NB4 (cell line): ENCODE measurements at places on chromosomes 2 and 18.

DNA sequence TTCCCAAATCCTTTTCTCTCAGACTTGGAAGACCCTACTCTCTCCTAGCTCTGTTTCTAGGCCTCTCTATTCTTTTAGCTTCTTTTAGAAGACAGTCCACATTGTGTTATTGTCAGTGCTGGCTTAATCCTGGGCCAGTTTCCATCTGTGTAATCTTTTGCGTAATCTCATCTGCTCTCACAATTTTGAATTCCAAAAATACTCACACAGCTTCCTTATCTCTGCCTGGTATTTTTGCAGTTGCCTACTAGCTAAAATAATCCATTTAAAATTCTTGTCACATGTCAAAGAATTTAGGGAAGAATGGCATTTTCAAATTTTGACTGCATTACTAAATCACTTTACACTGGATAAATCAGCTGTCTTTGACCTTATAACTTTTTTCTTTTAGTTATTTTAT is 200.6 kb upstream of the MEX3C start:
- DNase-seq = no peak

DNA sequence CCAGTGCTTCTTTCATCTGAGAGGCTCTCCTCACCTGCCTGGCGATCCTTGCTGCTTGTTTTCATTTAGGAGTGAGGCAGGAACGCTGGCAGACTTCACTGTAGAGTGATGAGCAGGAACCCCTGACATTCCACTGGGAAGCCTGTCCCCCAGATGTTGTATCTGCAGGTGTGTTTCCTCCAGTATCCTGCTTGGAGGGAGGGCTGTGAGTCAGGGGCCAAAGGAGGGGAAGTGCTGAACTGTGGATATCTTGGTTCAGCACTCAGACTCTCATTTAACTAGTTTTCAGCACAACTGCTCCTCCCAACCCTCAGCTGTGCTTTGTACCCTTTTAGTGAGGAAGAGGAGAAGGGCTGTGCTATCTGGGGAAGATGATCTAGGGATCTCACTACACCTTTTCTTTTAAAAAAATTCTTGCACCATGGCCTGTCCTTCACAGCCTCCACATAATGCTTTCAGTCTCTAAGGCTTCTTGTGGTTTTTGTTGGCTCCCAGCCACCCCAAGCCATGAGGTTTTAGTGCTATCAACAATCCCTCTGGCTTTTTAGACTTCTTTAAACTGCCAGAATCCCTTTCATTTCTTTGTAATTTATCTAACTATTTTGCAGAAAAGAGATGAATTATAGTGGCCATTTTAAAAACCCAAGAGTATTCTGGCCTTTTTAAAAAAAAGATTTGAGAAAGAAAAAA is 11.2 kb downstream of the ANKAR start:
- peak; percentile 46 for DNase-seq

- peak; percentile 62 for DNase-seq
Measured at GRCh38 chr2:68806511-68807109, 64.6 kb downstream of the BMP10 start.

GRCh38 chr18:2921778-2922177 is 75.0 kb downstream of the EMILIN2 start:
- DNase-seq = no peak

DNA sequence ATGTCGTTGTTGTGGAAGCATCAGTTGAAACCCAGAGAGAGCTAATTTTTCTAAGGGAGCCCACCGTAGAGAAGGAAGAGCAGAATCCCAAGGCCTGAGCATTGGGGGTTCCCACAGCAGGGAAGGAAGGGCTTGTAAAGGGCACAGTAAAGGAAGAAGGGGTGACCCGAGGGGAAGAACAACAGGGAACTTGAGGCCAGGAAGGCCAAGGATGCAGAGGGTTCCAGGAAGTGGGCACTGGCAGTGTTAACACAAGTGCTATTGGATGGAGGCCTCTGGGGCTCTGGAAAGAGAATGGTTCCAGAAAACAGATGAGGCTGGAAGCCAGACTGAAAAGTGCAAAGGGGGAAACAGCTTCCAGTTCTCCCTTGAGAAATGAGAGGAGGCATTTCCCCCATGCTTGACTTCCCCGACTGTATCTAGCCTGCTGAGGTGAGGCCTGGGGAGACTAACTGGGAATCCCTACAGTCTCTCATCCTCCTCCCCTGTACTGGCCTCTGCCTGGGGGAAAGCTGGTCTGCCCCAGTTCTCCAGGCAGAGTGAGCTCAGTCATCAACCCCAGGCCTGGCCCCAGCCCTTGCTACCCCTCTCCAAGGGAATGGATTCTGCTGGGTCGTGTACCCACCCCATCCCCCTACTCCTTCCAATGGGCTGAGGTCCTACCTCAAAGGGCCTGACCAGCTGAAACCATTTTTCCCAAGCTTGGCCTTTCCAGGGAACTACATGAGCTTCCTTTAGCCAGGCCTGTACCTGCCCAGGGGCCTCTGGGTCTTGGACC is 43.2 kb upstream of the MRPL33 start:
- no peak for DNase-seq
